ENCODE measurements at places on chromosomes 3 and 15.

GRCh38 chr3:188822004-188822403 is 349.8 kb upstream of the TPRG1 start:
- no peak for DNase-seq

- no peak for DNase-seq
Observed at GRCh38 chr15:56533731-56534403, 68.9 kb upstream of the MNS1 start.

DNA sequence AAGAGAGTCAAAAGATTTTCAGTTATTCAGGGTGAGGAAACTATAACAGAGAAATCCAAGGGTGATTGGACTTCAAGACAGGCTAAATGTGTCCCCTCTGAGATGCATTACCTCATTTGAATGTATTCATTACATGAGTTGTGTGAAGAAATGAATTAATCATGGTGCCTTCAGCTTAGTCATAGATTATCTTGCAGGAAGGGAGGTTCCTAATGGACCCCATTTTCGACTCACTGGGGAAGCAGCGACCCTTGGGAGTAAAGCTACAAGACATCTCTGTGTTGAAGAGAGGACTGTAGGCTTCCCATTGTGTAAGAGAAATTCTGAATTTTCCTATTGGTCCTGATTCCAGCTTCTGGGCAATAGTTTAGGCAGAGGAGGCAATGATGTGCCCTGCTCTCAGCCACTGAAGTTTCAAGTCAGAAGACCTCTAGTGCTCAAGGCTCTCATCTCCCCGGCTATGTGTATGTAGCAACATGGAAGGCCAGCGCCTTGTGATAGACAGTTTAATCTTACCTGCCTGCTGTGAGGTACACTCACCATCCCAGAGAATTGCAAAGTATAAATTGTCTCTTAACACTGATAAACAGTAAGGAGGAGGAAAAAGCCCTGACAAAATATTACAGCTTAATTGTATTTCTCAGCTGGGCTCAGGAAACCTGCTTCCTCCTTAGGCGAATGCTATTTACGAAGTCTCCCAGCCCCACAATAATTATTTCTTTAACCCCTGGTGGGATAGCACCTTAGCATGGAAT is 133.8 kb downstream of the PDCD6IP start:
- DNase-seq = no peak

DNA sequence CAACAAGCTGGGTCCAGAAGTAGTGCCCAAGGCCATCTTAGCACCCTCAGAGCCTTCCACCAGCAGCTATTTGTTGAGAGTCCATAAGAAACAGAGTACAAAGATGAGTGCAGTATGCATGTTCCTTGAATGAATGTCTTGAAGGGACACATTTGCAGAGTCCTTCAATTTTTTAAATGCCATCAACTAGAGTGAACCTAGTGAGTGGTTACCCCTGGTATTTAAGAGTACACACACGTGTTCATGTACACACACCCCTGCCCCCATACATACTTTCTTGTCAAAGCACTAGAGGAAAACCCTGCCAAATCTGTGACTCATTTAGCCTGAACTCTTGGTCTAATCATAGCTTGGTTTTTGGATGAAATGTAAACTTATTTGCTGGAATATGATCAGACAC is 84.5 kb upstream of the GALNT15 start:
- peak; percentile 50 for DNase-seq

GRCh38 chr3:123067689-123068600 is 1.1 kb downstream of the PDIA5 start:
- DNase-seq = no peak

DNA sequence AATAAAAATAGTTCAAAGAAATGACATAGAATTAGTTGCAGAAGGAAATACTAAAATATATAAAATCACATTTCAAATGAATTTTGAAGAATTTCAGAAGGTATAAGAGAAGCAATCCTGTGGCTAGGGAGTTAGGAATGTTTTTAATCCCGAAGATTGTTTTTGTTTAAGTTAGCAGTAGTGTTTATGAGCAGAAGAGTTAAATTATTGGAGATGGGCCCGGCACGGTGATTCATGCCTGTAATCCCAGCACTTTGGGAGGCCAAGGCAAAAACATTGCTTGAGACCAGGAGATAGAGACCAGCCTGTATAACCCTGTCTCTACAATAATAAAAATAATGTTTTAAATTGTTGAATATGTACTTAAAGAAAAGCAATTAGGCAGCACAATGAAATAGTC is 432.5 kb downstream of the MFSD1 start:
- no peak for DNase-seq

DNA sequence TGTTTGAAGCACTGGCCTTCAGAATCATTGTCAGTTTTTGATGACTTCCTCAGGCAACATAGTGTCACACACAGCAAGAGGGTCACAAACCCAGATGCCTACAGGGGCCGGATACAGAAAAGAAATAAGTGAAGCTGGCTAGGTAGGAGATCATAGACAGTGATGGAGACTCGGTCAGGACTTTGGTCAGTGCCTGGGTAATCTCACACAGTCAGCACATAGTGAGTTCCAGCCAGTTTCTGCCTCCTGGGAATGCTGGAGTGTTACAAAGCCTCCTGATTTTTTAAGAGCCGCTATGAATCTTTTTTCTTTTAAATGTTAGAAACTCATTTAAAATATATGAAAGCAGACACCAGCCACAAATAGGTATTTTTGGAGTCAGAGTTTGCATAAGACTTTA is 399.1 kb downstream of the IL5RA start:
- DNase-seq = no peak

GRCh38 chr15:86061581-86061980 is 18.1 kb upstream of the AGBL1 start:
- no peak for DNase-seq

- DNase-seq = peak; percentile 36
Observed at GRCh38 chr3:165854696-165855095, 17.5 kb upstream of the BCHE start.

DNA sequence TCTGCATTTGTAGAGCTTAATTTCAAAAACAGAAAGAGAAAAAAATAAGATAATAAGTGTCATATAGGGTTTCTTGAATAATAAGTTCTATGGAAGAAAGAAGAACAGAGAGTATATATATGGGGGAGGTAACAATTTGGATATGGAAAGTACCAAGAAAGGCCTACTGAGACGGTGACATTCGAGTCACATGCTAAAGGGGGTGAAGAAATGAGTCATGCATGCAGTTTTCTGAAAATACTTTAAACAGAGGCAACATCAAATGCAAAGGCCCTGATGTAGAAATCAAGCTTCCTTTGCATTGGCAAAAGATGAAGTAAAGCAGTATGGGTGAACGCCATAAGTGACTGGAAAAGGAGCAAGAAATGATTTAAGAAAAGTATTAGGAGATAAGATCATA is 371.6 kb upstream of the ZNF385D start:
- no peak for DNase-seq

DNA sequence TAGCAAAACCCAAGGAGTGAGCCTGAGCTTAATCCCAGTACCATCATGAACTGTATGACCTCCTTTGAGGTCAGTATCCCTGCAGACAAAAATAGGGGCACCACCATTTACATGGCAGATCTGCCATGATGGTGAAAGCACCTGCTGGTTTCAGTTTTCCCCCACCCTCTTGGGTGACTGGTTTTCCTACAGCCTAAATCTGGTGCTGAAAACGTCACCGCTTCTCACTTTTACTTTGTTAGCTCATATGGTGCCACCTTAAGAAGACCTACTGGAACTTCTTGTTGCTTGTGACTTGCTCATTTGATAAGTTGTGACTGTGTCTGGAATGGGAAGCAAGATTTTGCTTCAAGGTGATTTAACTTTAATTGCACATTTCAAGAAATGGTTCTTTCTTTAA is 5.1 kb downstream of the PPP1R2 start:
- no peak for DNase-seq

DNA sequence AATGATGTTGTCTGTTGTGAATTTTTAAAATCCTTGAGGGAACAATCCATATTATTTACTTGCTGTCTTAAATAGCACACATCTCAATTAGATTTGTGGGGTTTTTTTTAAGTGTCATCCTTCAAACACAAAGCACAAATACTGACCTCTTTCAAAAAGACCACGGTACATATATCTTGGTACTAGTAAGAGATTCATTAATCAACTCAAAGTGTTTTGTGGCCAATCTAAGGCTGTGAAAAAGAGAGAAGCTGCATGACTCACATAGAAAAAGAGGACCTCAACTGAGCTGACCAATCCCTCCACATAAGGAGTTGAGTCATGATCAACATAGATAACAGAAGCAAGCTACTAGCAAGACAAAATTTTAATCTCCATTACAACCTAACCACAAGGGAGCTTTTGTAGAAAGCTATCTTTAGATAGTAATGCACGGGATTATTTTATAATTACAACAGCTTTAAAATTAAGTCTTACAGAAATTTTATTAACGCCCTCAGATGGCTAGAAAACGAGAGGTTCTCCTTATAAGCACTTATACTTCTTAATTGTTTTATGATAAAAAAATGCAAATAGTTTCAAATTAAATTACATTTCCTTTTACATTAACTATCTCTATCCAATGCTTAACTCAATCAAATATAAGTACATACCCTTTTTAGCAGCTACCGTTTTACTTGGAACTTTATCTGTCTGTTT is 60.5 kb downstream of the TOP2B start:
- peak; percentile 76 for DNase-seq

DNA sequence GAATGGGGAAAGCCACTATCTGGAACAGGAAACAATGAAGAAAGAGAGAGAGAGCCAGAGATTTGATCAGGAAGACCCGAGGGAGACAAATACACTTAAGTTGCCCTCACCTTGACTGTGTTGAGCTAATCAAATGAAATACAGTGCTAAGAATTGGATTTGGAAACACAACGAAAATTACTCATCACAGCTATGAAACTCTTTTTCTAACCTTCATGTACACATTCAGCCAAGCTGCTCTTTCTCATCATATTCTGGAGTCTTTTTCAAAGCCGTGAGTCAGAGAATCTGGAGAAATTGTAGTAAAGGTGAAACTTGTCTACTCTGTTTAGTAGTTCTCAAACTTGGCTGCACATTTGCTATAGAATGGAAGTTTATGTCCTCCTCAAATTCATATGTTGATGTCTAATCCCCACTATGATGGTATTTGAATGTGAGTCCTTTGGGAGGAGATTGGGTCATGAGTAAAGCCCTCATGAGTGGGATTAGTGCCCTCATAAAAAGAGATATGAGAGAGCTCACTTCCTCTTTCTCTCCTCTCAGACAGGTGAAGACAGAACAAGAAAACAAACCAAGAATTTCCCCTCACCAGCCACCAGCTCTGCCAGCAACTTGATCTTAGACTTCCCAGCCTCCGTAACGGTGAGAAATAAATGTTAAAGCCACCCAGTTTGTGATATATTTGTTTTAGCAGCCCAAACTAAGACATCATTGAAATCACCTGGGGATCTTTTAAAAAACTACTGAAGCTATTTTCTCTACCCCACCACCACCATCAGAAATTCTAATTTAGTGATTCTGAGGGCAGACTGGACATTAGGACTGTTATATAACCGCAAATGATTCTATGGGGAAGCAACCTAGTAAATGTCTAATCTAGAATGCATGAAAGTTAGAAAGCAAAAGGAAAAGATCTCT is 143.6 kb upstream of the GRM7 start:
- no peak for DNase-seq

GRCh38 chr3:45817831-45818522 is 21.6 kb upstream of the SLC6A20 start:
- peak; percentile 96 for DNase-seq

DNA sequence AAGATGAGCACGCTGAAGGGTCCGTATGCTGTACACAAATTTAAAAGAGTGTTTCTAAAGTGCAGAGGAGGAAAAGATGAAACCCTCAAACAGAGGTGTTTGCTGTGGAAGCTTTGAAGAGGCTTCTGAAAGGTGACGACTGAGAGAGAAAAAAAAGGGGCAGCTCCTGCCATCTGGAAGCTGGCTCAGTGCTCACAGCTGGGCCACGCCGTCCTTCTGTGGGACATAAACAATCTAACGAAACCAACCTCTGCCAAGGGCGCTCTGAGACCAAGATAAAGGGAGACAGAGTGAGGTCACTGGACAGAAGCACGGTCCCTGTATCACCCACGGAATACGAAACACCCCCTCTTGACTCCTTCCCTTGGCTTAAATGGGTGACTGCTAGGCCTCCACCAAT is 96.3 kb upstream of the SLC6A6 start:
- DNase-seq = no peak

GRCh38 chr3:7487763-7488162 is 626.8 kb downstream of the GRM7 start:
- DNase-seq = no peak

DNA sequence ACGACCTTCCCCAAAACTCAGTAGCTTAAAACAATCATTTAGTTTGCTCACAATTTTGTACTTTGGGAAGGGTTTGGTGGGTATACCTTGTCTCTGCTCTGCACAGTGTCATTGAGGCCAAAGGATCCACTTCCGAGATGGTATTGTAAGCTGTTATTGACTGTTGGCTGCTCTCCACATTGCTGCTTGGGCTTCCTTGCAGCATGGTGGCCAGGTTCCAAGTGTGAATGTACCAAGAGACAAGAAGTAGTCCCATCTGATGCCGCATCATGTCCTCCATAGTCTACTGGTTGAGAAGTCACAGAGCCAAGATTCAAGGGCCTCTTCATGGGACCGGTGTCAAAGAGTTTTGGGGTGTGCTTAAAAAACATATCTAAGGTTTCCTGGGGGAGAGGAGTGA is 268.5 kb downstream of the PLCL2 start:
- no peak for DNase-seq

DNA sequence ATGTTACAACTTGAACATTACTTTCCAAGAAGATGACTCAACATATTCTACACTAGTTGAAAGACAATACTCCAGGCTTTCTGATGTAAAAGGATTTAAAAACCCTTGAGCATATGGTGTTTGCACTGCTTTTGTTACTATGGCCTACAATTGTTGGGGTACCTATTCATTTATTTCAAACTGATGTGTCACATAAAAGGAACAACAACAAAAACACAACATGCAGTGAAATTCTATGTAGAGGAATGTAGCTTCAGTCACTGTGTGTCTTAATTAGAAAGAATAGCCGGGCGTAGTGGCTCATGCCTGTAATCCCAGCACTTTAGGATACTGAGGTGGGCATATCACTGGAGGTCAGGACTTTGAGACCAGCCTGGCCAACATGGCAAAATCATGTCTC is 1.6 kb downstream of the SPATA16 start:
- DNase-seq = no peak

DNA sequence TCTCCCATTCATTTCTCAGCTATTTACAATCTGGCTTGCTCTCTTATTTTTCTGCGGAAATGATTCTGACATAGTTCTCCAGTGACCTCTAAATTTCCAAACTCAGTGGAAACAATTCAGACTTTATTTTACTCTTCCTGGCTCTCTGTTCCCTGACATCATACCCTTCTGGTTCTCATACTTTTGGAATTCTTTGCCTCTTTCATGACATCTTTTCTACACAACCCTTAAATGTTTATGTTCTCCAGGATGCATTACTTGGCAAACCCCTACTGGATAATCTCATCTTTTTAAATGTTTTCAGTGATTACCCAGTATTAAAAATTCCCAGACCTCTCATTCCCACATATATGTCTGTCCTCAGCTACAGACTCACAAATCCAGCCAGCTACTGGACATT is 23.9 kb upstream of the PLSCR4 start:
- no peak for DNase-seq

GRCh38 chr3:101591071-101591470 is 17.1 kb downstream of the PCNP start:
- no peak for DNase-seq
